CD4-positive, alpha-beta T cell treated with Interferon gamma for 1 hour (primary cell): ENCODE measurements at places on chromosomes 6 and 20.

GRCh38 chr6:74289884-74290283, 593.9 kb downstream of the CD109 start:
- DNase-seq, result no peak

DNA sequence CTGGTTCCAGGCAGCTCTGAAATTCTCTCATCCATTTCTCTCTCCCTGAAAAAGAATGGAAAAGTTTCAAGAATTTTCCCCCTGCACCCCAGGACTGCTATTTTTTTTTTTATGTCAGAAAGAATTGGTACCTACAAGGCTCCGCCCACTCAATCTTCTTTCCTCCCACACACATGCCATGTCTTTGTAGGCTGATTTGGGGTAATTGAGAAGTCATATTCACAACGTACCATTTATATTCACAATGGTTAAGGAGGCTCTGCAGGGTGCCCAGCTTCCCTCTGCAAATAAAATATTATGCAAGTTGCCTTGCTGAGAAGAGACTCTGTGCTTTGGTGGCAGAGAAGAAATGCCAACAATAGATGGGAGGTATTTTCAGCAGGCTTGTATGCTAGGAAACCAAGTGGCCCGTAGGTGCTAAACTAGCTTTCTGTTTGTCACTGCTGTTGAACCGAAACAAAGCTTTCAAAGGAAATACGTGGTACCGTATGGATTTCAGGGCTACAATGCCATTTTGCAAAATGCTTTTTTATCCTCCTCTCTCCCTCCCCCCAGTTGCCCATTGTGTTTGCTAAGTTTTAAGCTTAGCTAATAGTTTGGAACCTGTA, 150.0 kb downstream of the PHACTR1 start:
- no peak for DNase-seq

- no peak for DNase-seq
Observed at GRCh38 chr6:6654599-6655575, 66.4 kb downstream of the LY86 start.

DNA sequence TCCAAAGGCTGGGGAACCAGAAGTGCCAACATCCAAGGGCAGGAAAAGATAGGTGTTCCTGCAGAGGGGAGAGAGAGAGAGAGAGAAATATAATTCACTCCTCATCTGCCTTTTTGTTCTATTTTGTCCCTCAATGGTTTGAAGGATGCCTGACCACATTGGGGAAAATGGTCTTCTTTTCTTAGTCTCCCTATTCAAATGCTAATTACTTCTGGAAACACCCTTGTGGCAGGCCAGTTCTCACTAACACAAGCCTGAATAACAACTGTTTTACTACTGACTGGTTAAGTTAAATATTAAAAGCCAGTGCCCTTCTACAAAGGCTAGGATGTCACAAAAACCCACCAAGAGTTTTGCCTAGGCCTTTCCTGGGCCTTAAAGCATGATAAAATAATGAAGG, 425.4 kb upstream of the HTR1E start:
- DNase-seq, result no peak

DNA sequence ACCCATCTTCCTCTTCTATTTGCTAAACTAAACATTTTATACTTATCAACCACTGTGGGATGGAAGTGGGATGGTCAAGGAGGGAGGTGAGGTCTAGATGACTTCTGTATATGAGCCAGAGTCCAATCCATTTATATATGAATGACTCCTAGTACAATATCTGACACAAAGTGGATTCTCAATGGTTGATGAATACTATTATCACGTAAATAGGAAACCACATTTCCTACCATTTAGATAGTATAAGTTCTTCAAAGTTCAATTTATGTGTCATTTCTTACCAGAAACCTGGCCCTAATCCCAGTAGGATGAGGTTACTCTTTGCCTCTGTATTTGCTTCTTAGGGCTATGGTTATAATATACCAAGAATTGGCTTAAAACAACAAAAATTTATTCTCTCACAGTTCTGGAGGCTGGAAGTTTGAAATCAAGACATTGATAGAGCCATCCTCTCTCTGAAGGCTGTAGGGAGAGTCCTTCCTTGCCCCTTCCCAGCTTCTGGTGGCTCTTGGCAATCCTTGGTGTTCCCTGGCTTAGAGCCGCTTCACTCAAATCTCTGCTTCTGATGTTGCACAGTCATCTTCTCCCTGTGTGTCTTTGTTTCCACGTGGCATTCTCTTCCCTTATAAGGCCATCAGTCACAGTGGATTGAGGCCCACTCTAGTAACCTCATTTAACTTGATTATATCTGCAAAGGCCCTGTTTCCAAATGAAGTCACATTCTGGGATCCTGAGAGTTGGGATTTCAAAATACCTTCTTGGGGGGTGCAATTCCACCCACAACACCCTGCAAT, 41.0 kb upstream of the RAB23 start:
- no peak for DNase-seq

- no peak for DNase-seq
Observed at GRCh38 chr6:136334465-136334846, 44.8 kb upstream of the BCLAF1 start.

GRCh38 chr6:166167258-166167731, 356 bp downstream of the TBXT start:
- DNase-seq, result no peak

- DNase-seq, result no peak
Observed at GRCh38 chr6:89409461-89410035, 2.5 kb downstream of the RRAGD start.

GRCh38 chr6:138586638-138587037, 87.3 kb upstream of the NHSL1 start:
- no peak for DNase-seq

- peak; percentile 93 for DNase-seq
Observed at GRCh38 chr6:158819213-158819976, at the start of gene EZR. EZR (minus strand) TSS chr6:158819368; CDS start chr6:158818093, 1,275 bp downstream.

DNA sequence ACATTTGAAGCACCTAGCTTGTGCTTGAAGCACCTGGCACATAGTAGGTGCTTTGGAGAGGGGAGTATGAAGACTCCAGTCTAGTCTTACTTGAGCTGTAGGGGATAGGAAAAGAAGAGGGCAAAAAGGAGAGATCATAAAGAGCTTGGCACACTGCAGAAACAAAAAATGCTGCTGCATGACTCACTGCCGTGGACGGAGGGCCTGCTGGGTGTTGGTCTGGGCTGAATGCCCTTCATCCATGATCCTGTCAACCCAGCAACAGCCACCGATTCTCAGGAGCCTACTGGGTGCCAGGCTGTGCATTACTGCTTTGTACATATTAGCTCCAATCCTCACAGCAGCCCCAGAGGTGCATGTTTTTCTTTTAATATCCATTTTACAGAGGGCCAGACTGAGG, 6.0 kb downstream of the PDYN start:
- no peak for DNase-seq

DNA sequence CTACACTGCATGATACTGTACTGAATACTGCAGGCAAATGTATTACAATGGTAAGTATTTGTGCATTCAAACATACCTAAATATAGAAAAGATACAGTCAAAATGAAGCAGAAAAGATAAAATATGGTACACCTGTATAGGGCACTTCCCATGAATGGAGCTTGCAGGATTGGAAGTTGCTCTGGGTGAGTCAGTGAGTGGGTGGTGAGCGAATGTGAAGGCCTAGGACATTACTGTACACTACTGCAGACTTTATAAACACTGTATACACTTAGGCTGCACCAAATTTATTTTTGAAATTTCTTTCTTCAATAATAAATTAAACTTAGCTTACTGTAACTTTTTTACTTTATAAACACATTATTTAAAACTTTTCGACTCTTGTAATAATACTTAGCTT, 213.1 kb downstream of the ATXN1 start:
- DNase-seq, result no peak

- no peak for DNase-seq
Observed at GRCh38 chr6:168355716-168356522, 36.3 kb upstream of the DACT2 start.

DNA sequence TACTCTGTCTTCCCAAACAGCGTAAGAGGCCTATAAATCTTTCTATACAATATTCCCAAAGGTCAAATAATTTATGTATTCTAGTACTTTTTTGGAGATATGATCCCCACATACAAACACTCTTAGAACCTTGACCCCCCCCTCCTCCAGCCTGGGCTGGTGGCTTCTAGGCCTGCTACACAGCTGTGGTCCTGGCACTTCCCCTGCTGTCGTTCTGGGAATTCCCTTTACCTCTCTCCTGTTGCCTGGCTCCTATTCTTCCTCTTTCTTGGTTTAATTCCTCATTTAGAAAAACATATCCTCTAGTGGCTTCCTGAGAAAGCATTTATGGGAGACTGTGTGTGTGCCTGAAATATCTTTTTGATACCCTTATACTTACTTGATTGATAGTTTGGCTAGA, 4.1 kb upstream of the TXLNB start:
- peak; percentile 33 for DNase-seq

- DNase-seq, result no peak
Observed at GRCh38 chr6:11950109-11950508, 62.0 kb upstream of the HIVEP1 start.
